ENCODE measurements at places on chromosomes 3 and 15. TPM values are rescaled to one million over a fixed set of nuclear protein-coding genes. Genes with fewer than 3 reads are reported as not detected.

GRCh38 chr15:85897207-85897894 lies 102.6 kb upstream of the KLHL25 start:
- DNase-seq = no peak

DNA sequence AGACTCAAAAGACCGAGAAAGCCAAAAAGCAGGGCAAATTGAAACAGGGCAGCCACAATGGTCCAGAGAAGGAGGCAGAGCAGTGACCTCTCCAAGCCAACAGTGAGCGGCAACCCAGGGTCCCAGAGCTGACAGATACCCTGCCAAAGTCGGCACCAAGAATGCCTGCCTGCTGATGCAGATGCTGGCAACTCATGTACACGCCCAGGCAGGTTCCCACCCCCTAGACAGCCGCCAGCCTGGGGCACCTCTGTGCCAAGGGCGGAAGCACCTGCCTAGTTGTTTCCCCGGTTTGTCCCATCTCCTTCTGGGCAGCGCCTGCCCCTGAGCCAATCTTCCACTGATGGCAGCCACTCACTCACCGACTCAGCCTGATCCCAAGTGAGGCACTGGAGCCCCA lies 22.1 kb downstream of the KLHL25 start:
- DNase-seq = no peak

Gene TMEM266
- 0.11 TPM for total RNA-seq

DNA sequence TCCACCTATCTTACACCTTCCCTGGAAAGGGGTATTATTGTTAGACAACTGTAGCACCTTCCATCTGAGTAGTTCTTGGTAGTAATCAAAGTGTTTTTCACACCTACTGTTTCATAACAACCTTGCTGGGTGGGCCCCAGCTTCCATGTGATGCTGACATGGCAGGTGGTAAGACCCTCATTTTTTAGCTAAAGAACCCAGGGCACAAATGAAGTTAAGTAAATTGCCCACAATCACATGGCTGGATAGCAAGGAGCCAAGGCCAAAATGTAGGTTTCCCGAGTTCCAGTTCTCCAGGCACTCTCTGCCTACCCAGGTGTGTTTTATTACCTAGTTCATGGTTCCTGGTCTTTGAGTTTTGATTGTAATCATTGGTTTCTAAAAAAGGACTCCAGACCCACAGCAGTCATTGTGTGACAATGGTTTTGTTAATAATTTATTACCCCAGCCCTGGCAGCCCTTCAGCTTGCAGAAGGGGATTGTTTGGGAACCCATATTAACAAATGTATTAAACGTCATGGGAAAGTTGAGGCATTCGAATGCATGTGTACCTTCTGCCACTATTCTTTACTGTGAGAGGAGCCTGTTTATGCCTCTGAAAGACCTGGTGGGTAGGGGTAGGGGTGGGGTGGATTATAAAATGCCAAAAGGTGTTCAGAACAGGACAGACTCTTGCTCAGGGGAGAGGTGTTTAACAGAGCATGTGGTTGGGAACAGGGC lies 222.2 kb upstream of the BHLHE40 start:
- DNase-seq = no peak

GRCh38 chr3:192758654-192759053 lies 31.3 kb upstream of the FGF12 start:
- no peak for DNase-seq

GRCh38 chr3:9078561-9079240 lies 115.4 kb upstream of the RAD18 start:
- DNase-seq = peak; percentile 11

GRCh38 chr15:86034904-86035303 lies 44.8 kb upstream of the AGBL1 start:
- no peak for DNase-seq

Gene WDR82
- total RNA-seq = 103 TPM

DNA sequence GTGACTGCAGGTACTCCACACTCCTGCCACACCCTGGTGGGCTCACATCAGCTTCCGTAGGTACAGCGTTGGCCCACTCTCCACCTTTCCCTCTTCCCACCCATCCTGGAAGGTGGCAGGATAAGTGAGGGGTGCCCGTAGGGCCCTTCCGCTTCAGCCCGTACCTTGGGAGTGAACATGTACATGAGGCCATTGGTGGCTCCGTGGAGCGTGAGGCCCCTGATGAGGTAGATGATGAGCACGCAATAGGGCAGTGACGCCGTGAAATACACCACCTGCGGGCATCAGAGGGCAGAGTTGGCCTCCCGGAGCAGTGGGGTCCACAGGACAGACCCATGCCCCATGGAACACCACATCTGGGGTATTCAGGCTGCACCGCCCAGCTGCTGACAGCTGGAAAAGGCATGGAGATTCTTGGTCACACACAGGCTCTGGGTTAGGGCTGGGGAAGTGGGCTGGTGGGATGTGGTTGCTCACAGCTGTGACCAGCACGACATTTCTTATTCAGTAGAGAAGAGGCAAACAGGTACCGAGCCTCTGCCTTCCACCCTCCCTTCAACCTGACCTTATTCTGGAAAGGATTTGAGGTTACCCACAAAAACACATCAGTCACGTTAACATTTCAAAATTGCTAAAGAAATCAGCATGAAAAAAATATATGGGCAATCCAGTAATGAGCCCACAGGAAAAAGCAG lies 23.8 kb downstream of the SLC6A20 start:
- peak; percentile 52 for DNase-seq

Gene TMEM158
- not detected for total RNA-seq

- no peak for DNase-seq
Observed at GRCh38 chr15:89847101-89847500, 32.4 kb upstream of the ANPEP start.

DNA sequence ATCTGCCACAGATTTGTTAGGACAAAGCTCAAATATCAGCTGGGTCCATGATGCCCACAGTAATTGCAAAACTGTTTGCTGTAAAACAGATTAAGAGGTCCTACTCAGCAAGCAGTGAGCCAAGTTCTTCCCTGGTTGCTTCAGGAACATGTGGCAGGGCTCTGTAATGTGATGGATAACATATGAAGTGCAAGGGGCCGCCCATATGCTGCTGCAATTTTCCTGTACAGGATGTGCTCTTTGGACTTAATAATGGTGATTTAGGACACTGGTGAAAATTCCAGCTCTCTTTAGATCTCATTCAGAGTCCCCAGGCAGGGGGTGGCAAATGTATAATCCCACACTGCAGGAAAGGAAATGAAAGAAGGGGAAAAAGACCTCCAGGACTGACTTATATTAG lies 289.4 kb downstream of the LSAMP start:
- no peak for DNase-seq

Gene USP50
- not detected for total RNA-seq

Gene SELENOK
- 32.1 TPM for total RNA-seq

Gene GOLGA6L7
- total RNA-seq = not detected

Gene CCR5
- total RNA-seq = 2.2 TPM

- peak; percentile 57 for DNase-seq
Observed at GRCh38 chr3:71062952-71063772, 520.4 kb downstream of the FOXP1 start.

DNA sequence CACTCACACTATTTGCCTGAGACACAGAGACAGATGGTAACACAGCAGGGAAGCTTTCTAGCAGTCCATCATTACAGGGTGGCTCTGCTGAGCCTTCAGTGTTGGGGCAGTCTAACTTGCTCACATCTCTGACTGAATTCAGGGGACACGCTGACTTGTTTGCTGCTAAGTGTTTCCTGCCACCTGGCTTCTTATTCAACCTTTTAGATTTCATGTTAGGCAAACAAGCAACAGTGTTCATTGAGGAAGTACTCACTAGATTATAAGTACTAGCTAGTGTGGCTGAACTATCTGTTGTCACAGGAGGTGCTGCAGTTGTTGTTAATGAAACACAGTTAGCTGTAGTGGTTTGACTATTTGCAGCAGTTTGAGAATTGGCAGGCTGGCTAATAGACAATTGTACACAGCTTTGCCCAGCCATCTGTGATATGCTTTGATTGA lies 37.3 kb downstream of the USF3 start:
- DNase-seq = no peak

DNA sequence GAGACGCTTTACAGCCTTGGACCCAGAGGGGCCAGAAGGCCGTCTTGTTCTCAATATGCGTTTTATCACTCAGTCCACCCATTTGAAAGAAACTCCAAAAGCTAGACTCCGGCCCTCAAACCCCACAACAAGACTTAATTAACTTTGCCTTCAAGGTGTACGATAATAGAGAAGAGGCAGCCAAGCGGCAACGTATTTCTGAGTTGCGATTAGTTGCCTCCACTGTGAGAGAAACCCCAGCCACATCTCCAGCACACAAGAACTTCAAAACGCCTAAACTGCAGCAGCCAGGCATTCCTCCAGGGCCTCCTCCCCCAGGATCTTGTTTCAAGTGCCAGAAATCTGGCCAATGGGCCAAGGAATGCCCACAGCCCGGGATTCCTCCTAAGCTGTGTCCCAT lies 17.4 kb upstream of the INO80 start:
- no peak for DNase-seq

Gene CYP1A1
- 4.9 TPM for total RNA-seq

Gene HRG
- total RNA-seq = not detected

Gene OCA2
- not detected for total RNA-seq

Gene PIF1
- total RNA-seq = 50.0 TPM

Gene LARP6
- 0.36 TPM for total RNA-seq

DNA sequence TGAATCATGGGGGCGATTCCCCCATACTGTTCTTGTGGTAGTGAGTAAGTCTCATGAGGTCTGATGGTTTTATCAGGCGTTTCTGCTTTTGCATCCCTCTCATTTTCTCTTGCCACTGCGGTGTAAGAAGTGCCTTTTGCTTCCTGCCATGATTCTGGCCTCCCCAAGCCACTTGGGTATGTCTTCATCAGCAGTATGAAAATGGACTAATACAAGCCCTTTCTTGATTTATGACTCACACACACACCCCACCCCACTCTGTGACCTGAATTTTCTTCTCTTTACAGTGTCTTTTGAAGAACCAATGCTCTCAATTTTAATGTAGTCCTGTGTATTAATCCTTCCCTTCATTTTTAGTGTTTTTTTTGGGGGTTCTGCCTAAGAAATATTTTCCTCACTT lies 244.8 kb downstream of the PLCL2 start:
- DNase-seq = no peak

- DNase-seq = no peak
Observed at GRCh38 chr3:127789051-127789450, 33.3 kb downstream of the MGLL start.

Gene C3orf49
- total RNA-seq = not detected

DNA sequence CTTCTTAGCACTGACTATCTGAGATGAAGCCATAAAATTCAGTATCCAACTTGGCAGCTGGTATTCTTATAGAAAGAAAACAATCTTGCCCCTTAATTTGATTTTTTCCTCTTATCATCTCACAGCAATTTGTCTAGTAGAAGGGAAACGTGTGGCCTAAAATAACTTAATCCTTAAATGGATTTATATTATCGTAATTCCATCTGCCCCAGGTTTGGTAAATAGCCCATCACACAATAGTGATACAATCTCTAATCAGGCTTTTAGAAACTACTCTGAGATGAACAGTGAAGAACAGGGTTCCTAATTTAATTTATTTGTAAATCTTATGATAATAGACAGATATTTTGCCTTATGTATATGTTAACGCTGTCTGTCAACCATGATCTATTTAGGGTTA lies 24.8 kb downstream of the PEX5L start:
- no peak for DNase-seq

Gene THAP10
- total RNA-seq = not detected

DNA sequence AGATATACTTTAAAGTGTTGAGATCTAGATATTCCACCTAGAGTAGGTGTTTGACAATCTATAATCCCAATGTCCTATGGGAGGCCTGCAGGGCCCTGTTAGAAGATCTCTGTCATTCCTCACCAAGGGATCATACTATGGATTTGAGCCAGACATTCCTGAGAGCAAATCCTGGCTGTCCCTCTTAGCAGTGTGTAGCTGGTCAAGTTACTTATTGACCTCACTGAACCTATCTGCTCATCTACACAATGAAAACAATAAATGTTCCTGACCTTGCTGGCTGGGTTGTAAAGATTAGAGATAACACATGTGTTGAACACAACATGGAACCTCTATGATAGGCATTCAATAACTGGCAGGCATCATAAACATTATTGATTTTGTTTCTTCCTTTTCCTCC lies 265.6 kb upstream of the ATP11B start:
- no peak for DNase-seq

GRCh38 chr3:5112043-5112442 lies 10.0 kb upstream of the ARL8B start:
- no peak for DNase-seq

- DNase-seq = no peak
Observed at GRCh38 chr3:113847247-113847646, 8.7 kb downstream of the GRAMD1C start.

DNA sequence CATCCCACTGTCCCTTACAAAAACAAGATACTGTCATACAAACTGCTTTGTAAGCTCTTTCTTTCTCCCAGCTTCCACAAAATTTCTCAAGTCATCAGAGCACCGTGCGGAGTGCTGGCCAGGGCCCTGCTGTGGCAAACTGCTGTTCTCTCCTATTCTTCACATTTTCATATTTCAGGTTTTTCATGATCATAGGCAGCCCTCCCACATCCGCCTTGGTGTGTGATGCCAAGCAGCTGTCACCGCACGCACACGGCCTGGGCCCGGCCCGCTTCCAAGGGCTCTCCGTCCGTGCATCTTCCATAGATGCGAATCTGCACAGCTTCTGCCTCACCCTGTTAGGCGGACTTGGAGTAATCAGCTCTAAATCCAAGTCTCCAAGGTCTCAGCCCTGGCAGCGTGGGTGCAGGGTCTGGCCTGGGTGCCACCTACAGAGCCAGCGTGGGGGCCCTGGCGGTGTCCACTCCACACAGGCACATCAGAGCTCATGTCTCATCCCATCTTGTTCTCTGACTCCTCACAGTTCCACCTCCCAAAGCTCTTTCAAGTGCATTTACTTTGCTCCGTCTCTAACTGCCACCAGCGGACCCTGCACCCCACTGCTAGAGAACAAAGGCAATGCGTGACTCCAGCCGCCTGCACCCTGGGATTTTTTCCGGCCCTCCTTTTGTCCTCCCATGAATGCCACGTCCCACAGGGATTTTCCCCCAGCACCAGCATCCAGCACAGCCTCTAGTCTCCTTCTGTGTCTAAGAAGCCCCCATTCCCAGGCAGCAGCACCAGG lies 27.2 kb downstream of the CYFIP1 start:
- DNase-seq = no peak

DNA sequence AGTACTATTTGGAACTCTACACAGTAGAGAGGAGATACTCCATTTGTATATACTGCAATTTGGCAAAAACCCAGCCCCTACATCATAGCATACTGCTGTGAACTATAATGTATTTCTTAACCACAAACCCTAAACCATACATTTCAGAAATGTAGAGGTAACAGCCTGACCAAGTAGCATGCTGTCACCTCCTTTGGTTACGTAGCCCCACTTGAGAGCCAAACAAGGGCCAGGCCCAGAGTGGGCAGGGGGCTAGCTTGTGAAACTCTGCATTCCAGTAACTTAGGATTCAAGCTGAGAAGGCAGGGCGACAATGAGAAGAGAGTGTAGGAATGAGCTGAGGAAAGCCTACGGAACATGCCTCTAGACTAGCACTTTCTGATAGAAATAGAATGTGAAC lies 135.8 kb downstream of the GREM1 start:
- no peak for DNase-seq

Gene ALDH1A2
- total RNA-seq = 0.47 TPM

Gene KNL1
- 20.9 TPM for total RNA-seq

Gene REC114
- not detected for total RNA-seq

Gene SEMA3B
- 2.3 TPM for total RNA-seq

Gene TRIM42
- not detected for total RNA-seq
